Activated naive CD4-positive, alpha-beta T cell treated with anti-CD3 and anti-CD28 coated beads, Interleukin-2, amount 10 ng/mL, durations not matched to agents 7 days and 5 days (primary cell): ENCODE measurements at places on chromosomes 5 and 9.

DNA sequence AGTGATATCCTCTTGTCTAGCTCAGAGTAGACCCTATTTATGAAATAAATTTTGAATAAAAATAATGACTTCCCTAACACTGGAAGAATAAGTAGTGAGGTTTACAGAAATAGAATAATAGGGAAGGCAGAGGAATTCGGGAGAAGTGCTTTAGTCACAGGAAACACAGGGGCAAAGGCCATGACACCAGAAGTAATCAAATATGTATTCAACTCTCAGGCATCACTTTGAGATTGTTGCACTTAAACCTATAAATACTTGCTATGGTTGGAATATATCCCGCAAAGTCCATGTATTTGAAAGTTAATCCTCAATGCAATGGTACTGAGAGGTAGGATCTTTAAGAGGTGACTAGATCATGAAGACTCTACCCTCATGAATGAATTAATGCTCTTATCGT lies 166.8 kb downstream of the YIPF5 start:
- no peak for DNase-seq

DNA sequence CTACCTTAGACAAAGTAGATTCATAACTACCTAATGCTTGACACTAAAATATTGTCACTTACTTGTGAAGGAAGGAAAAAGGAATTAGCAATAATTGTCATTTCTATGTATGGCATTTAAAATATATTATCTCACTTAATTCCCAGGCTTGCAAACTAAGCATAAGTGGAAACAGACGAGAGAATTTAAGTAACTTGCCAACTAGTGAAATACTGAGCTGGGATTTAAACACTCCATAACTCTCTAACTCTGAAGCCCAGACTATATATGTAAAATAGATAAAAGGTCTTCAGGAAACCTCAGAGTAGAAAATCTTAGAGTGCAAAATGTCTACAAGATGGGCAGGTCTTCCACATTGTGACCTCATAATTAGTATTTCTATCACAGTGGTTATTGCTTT lies 257.8 kb downstream of the SAXO1 start:
- no peak for DNase-seq

GRCh38 chr5:61332358-61332749 lies 296 bp downstream of the ZSWIM6 start:
- peak; percentile 59 for DNase-seq

DNA sequence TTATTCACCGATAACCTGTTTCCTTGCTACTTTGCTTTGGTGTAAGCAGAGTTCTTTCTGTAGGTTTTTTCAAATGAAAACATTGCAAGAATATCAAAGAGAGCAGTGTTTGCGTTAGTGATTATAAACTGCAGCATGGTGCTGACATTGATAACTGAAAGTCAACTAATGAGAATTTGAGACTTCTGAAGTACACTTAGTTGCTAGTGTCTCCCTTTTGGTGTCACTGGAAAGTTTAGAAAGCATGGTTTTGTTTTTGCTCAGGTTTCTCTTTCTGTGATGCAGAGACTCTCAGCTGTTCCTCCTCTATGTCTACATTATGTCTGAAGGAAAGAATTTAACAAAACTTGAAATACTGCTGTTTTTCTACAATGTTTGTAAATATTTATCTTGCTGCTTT lies 80.2 kb upstream of the ZNF169 start:
- no peak for DNase-seq

DNA sequence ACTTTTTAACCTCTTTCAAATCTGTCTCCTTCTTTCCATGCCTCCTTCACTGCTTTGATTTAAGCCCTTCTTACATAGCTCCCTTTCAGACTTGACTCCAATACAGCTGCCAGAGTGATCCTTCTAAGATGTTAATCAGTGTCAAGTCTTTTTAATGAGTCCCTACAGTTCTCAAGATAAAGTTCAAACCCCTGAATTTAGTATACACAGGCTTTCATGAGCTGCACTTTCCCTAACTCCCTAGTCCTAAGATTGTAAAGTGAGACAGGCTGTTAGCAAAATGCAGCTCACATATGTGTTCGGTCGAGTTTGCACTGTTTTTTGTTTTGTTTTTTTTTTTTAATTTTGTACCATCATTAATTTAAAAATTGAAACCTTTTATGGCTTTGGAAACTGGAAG lies 190.4 kb upstream of the VCAN start:
- no peak for DNase-seq

GRCh38 chr5:30103052-30103451 lies 1090.4 kb upstream of the CDH6 start:
- no peak for DNase-seq

DNA sequence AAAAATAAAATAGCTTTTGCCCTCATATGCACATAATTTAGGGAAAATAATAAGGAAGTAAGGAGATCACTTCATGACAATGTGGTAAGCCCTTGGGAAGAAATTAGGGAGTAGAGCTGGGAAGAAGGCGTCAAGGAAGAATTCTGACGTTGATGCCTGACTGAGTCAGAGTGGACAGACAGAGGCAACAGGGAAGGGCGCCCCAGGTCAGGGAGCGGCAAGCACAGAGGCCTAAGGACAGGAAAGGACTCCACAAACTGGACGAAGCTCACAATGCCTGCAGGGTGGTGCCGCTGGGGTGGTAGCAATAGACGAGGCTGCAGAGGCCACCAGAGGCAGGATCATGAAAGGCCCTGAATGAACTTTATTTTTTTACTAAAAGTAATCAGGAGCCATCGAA lies 7.6 kb downstream of the DRD1 start:
- DNase-seq, result no peak

DNA sequence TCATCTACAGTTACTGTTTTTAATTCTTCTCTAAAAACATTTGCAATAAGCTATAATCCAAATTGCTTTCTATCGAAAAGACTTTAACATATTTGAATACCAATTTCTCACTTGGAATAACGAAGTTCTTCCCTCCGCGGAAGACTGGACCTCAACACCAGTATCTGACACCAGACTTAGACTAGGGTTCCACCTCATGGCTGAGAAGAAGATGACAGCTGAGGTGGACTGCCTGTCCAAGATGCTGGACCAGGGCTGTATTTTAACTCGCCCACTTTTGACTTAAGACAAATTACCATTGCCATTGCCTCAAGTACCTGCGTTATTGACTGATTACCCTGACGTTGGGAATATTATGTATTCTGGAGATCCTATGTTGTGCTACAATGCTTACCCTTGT lies 34.1 kb downstream of the ZMAT2 start:
- no peak for DNase-seq

DNA sequence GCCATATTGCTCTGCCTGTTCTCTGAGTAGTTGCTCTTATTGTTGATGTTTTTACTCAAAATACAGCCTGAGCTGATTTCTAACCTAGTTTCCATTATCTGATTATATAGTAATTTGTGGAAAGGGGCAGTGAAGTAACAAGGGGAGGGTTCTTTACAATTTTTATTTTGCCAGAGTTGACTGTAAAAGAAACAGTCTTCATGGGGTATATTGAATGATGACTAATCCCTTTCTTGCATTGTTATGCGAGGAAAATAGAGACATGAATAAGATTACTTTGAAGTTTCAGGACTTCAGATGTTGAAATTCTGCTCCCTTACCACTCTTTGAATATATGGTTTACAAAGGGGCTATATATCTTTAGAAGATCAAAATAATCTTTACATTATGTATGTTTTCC lies 9.1 kb upstream of the LRRC70 start:
- DNase-seq, result no peak

GRCh38 chr5:170228762-170229435 lies 3.9 kb upstream of the C5orf58 start:
- DNase-seq, result no peak

GRCh38 chr5:127834094-127834531 lies 130.9 kb downstream of the CCDC192 start:
- DNase-seq, result no peak

GRCh38 chr9:114033397-114034103 lies 44.5 kb downstream of the AMBP start:
- DNase-seq, result no peak

DNA sequence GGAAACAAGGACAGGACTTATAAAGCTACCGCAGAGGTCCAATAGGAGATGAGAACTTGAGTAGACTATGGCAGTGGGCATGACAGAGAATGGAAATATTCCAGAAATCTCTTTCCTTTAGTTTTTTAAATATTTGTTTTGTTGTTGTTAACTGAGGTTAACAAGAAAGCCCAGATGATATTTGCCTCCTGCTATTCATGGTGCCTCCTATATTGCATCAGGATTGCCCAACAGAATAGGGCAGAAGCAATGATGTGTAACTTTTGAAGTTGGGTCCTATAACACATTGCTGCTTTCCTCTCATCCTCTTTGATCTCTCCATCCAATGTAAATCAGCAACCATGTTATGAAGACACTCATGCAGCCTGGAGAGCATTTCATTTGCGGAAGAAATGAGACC lies 42.8 kb downstream of the PDE4D start:
- DNase-seq, result no peak

- DNase-seq, result no peak
Measured at GRCh38 chr9:91155181-91155580, 206.5 kb downstream of the AUH start.

- no peak for DNase-seq
Measured at GRCh38 chr5:95848701-95849100, 26.2 kb upstream of the GLRX start.

DNA sequence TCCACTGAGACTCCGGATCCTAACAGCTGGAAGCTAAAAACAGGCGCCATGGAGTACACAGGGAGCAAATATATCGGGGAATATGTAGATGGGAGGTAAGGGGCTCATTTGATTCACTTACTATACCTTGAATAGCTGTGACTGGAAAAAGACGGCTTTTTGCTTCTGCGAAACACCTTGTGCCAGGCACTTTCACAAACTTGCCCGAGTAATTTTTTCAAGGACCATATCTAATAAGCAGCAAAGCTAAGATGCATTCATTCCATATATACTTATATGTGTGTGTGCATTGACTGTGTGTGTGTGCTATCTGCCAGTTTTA lies 178 bp downstream of the MORN5 start:
- DNase-seq, result no peak

- no peak for DNase-seq
Measured at GRCh38 chr5:141528291-141528984, 39.6 kb downstream of the PCDHGC5 start.

- DNase-seq, result no peak
Measured at GRCh38 chr5:93606382-93606752, 23.3 kb downstream of the NR2F1 start.

GRCh38 chr5:63398346-63398745 lies 563.9 kb downstream of the HTR1A start:
- DNase-seq, result no peak

- no peak for DNase-seq
Measured at GRCh38 chr9:91415290-91415689, 8.3 kb downstream of the NFIL3 start.

DNA sequence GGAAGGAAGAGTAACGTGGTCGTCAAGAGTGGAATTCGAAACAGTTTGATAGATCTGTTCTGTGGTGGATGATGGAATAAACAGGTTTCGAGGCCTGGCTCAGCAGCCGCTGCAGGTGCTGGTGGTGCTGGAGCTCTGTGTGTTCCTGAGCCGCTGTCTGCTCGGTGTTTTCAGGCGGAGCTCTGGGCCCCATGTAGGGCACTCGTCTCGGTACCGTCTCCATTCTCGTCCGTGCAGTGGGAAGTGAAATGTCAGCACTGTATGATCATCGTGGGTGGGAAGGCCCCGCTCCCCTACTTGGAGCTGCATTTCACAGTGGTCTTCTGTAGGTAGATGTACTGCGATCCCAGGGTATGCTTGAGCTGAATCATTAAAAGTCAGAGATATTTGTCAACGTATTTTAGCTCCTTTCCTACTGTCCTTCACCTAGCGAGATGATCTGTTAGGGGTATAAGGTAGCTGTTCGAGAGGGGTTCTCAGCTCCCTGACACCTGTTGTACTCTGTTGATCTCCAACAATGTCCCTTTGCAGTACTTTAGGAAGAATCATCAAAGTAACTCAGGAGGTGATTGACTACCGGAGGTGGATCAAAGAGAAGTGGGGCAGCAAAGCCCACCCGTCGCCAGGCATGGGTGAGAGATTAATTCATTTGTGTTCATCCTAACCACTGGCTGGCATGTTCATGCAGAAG lies 35.9 kb downstream of the TENT4A start:
- no peak for DNase-seq

- DNase-seq, result no peak
Measured at GRCh38 chr5:149151717-149152116, 10.4 kb downstream of the ABLIM3 start.

DNA sequence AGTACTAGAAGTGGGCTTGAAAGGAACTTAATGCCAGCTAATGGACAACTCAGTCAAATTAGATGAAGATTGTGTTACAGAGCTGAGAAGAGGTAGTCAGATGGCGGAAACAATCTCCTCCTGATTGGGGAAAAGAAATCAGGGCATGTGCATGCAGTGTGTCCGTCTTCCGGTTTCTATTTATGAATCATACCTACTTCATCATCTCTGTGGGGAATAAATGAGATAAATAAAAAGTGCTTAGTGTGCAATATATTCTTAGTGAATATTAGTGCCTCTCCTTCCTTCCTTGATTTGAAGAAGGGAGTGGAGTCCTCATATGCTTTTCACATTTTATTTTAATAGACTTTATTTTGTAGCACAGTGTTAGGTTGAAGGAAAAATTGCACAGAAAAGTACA lies 108.7 kb upstream of the NFIL3 start:
- DNase-seq, result no peak

DNA sequence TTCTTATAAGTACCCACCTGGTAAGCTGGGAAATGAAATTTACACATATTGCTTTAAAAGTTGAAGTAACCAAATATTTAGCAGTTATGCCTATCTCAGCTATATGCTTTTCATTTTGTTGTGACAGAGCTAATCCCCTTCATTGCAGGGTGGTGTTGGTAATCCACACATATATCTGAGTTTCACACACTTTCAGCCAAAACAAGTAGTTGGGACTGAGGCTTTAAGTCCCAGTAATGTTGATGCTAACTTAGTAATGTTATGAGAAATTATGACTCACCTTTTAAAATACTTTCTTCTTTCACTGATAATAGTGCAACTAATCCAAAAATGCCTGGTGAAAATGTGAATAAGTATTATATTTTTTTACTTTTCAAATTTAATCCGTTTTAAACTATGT lies 19.2 kb upstream of the RICTOR start:
- no peak for DNase-seq

- DNase-seq, result no peak
Measured at GRCh38 chr5:173312821-173313220, 15.4 kb downstream of the STC2 start.

- DNase-seq, result no peak
Measured at GRCh38 chr5:79093762-79094161, 17.8 kb upstream of the BHMT start.
